ENCODE measurements at places on chromosomes 5 and 9.

DNA sequence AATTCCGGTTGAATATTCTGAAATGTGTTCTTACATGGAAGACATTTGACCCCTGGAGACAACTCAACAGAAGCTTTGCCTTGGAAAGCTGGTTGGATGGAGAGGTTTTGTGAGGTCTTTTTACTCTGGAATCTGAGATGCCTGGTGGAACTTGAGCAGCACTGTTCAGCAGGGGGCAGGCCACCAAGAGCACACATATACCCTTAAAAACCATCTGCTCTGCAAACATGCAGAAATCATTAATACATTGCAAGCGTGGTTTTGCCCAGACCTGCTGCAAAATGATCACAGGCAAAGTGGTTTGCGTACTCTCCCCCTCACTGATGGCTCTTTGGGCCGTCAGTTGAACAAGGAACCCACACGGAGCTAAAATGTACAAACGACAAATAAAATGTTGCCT is 32.8 kb upstream of the DAP start:
- DNase-seq, result no peak

- DNase-seq, result no peak
Measured at GRCh38 chr9:5231212-5231611, at the start of gene INSL4. INSL4 (plus strand) TSS chr9:5231419; CDS start chr9:5231524, 105 bp downstream.

GRCh38 chr5:79691007-79691406 is 1.4 kb downstream of the CMYA5 start:
- no peak for DNase-seq

- no peak for DNase-seq
Measured at GRCh38 chr9:2691212-2691611, 26.1 kb upstream of the KCNV2 start.

- DNase-seq, result no peak
Measured at GRCh38 chr5:31404325-31404724, 127.6 kb downstream of the DROSHA start.

DNA sequence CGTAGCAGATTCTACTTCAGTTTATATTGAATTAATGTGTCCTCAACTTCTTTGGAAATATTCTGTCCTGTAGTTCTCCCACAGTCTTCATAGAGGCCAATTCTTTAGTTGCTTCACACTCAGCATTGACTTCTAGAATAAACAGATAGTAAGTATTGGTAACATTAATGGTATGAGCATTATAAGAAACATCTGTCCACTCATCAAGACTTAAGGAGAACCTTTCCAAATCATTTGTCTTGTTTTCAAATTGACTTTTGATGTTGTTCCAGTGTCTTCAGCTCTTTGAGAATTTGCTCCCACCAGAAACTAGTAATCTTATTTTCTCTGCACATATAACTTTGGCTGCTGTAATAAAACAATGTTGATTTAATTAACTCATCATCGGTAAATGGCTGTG is 18.3 kb downstream of the RANBP17 start:
- DNase-seq, result no peak
